CD4-positive, alpha-beta T cell treated with Interleukin-17A for 4 hours (primary cell): ENCODE measurements at places on chromosomes 3 and 15.
A peak's percentile ranks its signal among the peaks of the same experiment; 100 is the strongest.

DNA sequence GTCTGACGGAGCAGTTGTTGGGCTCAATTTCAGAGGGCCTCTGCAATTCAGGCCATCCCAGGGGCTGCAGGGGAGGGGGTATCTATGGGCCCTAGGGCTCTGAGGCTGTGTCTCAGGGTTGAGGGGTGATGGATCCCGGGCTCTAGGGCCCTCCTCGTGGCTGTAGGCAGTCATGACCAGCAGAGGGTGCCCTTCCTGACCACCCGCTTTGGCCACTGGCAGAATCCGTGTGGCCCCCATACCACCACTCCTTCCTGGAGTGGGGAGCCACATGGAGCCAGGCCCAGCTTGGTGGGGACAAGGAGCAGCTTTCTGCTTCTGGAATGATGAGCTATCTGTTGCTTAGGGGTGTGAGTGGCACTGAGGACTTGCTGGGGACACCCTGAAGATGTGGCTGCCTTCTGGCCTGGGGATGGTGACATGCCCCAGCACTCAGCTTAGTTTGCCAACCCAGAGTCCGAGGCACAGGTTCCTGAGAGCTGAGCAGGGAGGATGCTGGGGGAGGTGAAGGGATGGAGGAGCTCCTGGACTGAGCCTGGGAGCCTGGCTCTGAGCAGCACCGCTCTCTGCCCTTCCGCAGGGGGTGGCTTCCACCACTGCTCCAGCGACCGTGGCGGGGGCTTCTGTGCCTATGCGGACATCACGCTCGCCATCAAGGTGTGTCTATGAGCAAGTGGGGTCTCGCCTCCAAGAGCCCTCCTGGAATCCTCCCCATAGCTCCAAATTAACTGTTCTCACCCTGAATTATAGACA lies 20.2 kb downstream of the HDAC11 start:
- DNase-seq: no peak

GRCh38 chr15:35330916-35331315 lies 215.0 kb downstream of the DPH6 start:
- no peak for DNase-seq

DNA sequence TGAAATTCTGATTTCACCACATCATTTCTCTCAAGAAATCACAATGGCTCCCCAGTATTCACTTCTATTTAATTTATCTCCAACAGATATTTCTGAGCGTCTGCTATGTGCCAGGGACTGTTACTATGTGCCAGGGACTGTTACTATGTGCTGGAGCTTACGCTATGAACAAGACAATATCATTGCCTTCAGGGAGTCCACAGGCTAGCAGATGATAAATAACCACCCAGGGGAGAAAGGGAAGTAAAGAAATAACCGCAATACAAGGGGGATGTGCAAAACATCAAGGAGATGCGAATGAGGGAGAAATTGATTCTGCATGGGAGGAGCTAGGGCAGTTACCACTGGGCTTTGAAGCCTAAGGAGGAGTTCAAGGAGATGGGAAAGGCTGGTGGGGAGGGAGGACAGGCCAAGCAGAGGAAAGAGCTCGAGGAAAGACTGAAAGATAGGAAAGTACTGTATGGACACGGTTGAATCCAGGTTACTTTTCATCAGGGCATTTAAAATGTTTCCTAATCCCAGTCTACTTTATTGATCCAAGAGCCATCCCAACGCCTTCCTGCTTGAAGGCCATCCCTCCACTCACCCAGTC lies 2.5 kb downstream of the THSD4 start:
- DNase-seq: no peak

- DNase-seq: no peak
Observed at GRCh38 chr3:54086652-54087405, 35.5 kb upstream of the CACNA2D3 start.

GRCh38 chr15:90407336-90407735 lies 19.3 kb downstream of the IQGAP1 start:
- no peak for DNase-seq

DNA sequence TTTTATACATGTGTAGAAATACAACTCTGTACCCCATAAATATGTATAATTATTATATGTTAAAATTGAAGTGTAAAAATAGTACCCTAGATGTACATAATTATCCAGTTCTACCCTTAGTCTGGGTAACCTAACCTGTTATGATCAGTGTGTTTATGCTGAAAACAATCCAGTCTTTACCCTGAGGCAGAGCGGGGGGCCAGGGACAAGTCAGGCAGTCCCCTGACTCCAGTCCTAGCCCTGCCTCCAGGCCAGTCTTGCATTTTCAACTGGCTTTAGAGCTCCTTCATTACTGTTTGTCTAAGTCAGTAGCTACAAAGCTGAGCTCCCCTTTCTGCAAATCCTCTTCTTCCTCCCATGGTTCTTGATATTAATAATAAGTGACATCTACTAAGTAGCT lies 3.1 kb downstream of the MESD start:
- DNase-seq: no peak

DNA sequence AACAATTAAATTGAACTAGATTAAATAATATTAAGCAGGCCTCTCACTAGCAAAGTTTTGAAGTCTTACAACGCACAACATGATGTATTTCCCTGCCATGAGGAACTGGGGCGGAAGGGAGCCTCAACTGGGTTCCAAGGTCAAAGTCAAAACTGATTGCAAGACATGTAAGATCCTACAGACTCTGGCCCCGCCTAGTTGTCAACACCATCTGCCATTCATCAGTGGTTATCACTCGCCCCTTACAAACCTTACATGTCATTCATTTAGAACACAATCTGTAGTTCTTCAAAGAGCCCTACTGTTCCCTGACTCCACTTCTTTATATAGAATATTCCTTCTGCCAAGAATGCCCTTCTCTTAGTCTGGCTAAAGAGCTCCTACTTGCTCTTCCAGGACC lies 10.0 kb downstream of the ATP13A3 start:
- no peak for DNase-seq

- no peak for DNase-seq
Observed at GRCh38 chr15:80744826-80745225, 34.3 kb upstream of the CEMIP start.

GRCh38 chr15:78059110-78059839 lies 18.2 kb downstream of the TBC1D2B start:
- DNase-seq: no peak

DNA sequence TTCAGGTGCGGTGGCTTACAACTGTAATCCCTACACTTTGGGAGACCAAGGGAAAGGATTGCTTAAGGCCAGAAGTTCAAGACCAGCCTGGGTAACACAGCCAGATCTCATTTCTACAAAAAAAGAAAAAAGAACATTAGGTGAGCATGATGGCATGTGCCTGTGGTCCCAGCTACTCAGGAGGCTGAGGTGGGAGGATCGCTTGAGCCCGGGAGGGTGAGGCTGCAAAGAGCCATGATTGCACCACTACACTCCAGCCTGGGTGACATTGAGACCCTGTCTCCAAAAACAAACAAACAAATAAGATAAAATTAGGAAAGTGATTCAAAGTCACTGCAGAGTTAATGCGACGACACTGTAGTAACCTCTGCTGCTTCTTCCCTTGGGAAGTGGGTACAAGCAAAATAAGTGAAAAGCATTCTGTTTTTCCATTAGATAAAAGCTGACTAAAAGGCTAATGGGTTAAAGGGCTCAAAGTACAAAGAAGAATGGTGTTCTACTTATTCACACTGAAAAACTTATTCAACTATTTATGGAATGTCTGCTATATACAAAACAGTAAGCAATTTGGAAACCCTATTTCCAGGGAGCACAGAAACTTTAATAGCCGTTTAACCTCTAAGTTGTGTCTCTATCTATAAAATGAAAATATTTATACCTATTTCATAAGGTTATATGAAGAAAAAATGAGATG lies 8.0 kb upstream of the RPS27L start:
- DNase-seq: no peak

DNA sequence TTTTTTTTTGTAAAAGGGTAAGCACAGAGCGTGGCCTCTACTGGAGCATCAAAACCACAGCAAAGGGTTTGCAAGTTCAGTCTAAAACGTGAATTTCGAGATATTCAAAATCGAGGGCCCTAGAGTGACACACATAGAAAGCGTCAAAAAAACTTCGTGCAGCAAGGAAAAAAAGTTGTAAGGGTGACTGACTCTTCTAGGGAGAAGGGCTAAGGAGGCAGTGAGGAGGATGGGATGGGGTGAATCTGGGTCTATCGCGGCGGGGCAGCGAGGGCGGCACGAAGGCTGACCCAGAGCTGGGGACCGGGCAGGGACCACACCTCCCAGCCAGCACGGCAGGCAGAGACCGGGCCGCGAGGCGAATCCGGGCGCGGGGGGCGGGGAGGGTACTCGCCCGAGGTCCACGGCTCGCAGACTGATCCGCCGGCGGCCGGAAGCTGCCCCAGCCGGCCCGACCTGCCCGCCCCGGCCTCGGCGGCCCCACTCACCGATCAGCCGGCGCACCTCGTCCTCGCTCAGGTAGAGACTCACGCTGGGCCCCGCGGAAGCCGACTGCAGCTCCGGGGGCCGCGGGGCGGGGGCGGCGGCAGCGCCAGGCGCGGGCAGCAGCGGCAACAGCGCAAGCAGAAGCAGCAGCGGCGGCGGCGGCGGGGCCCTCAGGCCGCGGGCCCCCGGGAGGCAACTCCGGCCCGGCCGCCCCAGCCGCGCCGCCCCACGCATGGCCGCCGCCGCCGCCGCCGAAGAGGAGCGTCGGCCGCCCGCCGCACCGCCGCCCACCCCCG lies 533 bp downstream of the RYK start:
- DNase-seq: peak; percentile 52

DNA sequence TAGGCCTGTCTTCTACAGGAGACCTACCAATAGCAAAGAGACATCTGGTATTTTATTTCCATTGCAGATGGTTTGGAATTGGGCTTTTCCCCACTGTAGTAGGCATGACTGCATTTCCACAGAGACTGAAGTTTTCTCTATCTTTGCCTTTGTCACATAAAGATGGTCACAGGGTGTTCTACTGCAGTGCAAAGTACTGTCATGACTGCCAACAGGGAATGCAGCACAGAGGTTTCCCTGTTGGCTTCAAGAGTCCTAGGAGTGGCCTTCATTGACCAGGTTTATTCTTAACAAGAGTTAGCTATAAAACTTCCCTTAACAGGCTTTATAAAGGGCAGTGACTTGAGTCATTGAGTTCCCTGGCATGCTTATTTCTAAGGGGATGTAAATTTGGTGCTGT lies 36.8 kb upstream of the TM4SF4 start:
- no peak for DNase-seq

- no peak for DNase-seq
Observed at GRCh38 chr3:10437995-10438901, 67.1 kb downstream of the ATP2B2 start.

- DNase-seq: no peak
Observed at GRCh38 chr15:92822216-92823144, 77.6 kb upstream of the CHD2 start.

GRCh38 chr15:51450001-51450400 lies 108.5 kb downstream of the GLDN start:
- DNase-seq: no peak

DNA sequence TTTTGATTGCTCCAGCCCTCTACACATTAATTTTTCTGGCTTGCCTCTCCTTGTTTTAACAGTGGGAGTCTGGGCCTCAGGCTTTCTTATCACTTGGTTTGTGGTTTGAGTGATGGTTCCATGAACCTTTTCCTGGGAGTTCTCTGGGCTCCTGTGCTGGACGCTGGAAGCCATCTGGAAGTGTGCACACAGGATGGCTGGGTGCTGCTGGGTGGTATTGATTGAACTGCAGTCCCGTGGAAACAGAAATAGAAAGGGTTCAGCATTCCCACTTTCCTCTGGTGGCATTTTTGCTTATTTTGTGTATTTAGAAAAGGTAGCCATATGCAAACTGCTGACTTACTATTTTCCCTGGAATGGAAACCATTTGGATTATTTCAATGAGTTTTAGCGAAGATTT lies 25.6 kb downstream of the MITF start:
- no peak for DNase-seq

DNA sequence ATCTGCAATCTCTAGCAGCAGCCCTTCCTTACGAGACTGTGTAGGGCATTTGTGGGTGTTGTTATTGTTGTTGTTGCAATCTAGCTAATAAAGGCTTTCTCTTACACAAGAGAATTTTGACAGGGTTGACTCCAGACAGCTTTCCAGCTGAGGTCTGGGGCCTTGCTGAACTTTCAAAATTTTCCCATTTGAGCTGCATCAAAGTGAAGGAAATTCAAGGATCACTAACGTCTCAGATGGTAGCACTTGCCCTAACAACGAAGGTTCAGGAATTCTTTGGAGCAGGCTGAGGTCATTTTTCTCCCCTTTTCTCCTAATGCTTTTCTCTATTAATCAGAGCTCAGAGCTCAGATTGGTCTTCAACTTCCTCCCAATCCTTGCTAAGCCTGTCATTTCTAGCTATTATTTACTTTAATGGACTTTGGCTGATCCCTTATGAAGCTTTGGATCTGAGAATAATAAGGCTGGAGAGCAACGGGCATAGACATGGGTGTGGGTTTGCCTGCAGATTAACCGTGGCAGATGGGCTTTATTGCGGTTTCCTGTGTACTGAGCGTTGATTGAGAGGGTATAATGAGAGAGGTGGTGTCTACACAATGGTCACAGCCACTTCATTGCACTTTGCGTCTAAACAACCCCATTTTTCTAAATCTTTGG lies 614.0 kb upstream of the AGTR1 start:
- no peak for DNase-seq

GRCh38 chr3:62815981-62816380 lies 59.2 kb downstream of the CADPS start:
- no peak for DNase-seq

- DNase-seq: no peak
Observed at GRCh38 chr3:102105193-102105592, 255.9 kb downstream of the NFKBIZ start.

DNA sequence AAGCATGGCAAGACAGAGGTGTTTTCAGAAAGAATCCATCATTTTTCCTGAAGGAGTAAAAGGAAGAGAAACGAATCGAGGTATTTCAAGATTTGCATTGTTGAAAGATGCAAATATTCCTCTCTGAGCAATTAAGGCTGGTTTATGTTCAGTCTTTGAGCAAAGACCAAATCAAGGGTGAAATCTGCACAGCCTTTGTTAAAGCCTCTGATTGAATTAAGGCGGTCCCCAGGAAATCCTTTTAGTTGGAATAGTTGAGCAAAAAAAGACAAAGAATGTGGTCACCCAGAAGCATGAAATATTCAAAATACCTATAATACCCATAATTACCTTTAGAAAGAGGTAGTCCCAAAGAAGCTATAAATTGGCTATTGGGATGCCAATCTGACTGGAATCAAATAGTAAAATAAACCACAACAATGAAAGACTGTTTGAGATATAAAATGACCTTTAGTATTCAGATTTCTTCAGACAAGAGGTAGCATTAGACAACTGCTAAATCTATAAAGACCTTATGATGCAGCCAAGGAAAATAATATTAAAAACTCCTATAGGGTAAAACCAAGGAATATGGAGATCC lies 1218.1 kb downstream of the ROBO2 start:
- DNase-seq: no peak

- no peak for DNase-seq
Observed at GRCh38 chr3:113057117-113057516, 66.3 kb downstream of the GTPBP8 start.

DNA sequence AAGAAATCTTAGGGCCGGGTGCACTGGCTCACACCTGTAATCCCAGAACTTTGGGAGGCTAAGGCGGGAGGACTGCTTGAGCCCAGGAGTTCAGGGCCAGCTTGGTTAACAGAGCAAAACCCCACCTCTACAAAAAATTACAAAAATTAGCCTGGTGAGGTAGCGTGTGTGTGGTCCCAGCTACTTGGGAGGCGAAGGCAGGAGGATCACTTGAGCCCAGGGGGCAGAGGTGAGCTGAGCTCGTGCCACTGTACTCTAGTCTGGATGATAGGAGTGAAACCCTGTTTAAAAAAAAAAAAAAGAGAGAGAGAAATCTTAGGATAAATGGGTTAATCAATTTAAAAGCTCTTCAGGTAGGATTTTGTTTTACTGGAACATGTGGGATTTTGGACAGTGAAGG lies 31.2 kb upstream of the DUT start:
- DNase-seq: no peak
